Stimulated activated CD4-positive, alpha-beta T cell treated with anti-CD3 and anti-CD28 coated beads, Interleukin-2, amount 100 ng/mL, for 24 hours (primary cell): ENCODE measurements at places on chromosomes 13 and 19.
A peak's percentile ranks its signal among the peaks of the same experiment; 100 is the strongest.

GRCh38 chr13:79190932-79191331, 215.1 kb downstream of the RBM26 start:
- DNase-seq, result no peak

GRCh38 chr13:25503856-25504255, 132.1 kb downstream of the ATP8A2 start:
- no peak for DNase-seq

GRCh38 chr19:38849147-38849859, 483 bp downstream of the HNRNPL start:
- peak; percentile 99 for DNase-seq

GRCh38 chr13:32200741-32201140, 114.4 kb downstream of the ZAR1L start:
- no peak for DNase-seq

GRCh38 chr13:99231721-99232120, 26.5 kb downstream of the GPR18 start:
- no peak for DNase-seq

DNA sequence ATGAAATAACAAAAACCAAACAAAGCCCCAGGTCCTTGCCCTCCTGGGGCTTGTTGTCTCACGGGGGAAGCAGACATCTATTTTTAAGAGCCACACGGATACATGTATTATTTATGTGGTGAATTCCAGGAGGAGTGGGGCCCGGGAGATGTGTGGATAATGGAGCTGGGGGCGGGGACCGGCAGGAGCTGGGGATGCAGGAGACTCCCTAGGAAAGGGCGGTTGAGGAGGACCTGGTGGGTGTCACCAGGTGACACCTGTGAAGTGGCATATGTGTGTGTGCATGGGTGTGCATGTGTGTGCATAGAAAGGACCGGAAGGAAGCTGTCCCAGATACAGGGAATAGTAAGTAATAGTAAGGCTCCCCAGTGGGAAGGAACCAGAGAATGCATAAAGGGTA, 148.9 kb downstream of the URI1 start:
- DNase-seq, result no peak

DNA sequence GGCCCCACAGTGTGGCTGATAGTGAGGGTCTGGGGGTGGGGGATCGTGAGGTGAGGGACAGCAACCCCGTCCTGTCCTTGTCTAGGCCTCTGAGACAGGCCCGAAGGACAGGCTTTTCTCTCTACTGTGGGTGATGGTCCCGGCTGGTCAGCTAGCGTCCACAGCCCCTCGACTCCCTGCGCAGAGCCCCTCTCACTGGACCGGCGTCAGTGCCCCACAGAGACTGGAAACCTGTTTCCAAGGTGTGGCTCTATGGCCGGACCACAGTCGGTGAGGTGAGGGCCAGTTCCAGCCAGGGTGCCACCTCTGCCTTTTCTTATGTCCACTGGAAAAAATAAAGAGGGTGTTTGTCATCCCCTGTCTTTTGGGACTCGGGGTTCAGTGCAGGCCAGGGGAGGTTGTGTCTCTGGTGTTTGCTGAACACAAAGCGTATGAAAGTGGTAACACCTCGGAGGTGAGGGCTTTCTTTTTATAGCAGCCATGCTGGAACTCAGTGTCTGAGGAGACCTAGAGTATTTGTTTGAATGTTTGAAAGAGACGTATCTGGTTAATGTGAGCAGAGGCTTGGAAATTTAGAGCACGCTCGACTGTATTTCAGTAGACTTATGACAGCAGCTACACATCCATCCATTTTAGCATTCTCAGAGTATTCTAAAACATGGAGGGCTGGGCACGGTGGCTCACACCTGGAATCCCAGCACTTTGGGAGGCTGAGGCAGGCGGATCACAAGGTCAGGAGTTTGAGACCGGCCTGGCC, 22.8 kb downstream of the ATP11A start:
- DNase-seq, result no peak

DNA sequence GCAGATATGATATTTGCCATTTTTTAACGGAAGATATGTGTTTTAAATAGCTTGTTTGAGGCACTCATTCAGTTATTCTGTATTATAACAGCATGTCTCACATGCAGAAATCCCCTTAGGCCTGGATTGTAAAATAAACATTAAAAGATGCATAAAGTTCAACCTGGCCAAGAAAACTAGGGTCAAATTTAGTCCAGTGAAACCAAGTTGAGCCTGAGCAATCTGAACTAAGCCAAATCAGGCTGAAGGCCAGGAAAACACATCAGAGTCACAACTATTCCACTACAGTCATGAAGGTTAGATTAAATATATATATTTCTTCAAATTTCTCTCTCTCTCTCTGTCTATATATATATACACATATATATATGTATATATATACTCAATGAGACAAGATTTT, 504.8 kb downstream of the SLITRK1 start:
- DNase-seq, result no peak

DNA sequence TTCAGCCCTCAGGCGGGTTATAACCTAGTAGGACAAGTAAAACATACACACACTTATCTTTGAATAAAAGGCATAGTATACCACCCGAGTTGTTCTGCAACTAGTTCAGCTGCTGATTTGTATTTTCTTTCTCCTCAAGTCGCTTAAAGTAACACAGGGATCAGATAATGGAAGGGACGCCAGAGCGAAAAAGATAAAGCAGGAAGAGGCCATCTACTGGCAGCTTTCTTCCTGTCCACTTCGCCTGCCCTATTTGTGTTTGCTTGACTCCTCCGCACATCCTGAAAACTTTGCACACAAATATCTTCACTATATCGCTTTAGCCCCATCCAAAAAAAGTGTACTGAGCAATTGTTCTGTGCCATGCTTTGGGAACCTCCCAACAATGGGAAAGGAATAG, 238.0 kb upstream of the SOX21 start:
- DNase-seq, result no peak

GRCh38 chr13:52003541-52003940, 7.7 kb downstream of the ATP7B start:
- no peak for DNase-seq

GRCh38 chr19:7980635-7981121, 24.8 kb downstream of the ELAVL1 start:
- no peak for DNase-seq

- peak; percentile 71 for DNase-seq
Measured at GRCh38 chr19:55640577-55641425, at the start of gene ZNF580. Gene ZNF580, plus strand, starts transcription at chr19:55641002. Its CDS starts 1,507 bp downstream, at chr19:55642509.

- DNase-seq, result no peak
Measured at GRCh38 chr19:47839913-47840312, 18.2 kb downstream of the CRX start.

DNA sequence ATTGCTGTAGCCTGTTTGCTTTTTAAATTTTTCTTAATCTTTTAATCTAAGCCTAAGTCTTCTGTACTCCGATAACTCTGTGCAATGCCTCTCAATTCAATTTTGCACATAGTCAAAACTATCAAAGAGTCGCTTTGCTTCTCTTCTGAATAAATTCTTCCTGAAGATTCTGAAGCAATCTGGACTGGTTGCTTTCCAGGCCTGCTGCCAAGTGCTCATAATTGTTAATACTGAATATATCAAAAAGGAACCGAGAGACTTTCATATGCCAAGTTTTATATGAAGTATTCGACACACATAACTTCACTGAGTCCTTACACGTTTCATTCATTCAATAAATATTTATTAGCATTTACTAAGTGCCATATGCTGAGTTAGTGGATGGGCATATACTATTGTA, 91.3 kb downstream of the EDNRB start:
- DNase-seq, result no peak

DNA sequence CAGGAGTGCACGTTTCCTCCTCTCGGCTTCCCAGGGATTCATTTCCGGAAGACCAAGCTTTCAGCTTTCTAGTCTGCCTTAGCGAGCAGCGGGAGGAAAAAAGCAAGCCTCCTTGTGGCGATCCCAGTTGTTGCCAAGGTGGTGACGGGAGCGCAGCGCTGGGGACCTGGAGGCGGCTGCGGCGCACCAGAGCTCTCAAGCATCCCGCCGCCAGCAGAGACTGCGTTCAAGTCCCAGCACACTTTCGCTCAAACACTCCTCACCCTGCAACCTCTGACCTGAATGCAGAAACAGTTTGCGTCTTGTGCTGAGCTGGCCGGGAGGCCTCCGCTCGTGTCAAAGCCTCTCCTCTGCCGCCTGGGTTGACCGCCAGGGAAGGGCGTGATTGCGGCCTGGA, 4.9 kb downstream of the GSX1 start:
- DNase-seq, result no peak

DNA sequence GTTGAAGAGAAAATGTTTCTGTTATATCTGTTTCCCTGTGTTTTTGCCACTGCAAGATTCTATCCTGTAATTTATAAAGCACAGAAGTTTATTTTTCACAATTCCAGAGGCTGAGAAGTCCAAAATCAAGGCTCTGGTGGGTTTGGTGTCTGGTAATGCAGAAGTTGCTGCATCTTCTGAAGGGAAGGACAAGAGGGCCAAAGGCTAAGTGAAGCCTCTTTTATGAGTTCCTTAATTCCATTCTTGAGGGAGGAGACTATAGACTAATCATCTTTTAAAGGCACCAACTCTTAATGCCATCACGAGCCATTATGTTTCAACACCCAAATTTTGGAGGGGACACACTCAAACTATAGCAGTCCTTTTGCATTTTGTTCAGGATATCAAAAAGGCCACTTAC, 34.1 kb upstream of the WDFY2 start:
- no peak for DNase-seq

- DNase-seq, result no peak
Measured at GRCh38 chr13:46126056-46126455, 21.2 kb upstream of the CPB2 start.

- no peak for DNase-seq
Measured at GRCh38 chr19:28869459-28869858, 343.5 kb downstream of the UQCRFS1 start.

DNA sequence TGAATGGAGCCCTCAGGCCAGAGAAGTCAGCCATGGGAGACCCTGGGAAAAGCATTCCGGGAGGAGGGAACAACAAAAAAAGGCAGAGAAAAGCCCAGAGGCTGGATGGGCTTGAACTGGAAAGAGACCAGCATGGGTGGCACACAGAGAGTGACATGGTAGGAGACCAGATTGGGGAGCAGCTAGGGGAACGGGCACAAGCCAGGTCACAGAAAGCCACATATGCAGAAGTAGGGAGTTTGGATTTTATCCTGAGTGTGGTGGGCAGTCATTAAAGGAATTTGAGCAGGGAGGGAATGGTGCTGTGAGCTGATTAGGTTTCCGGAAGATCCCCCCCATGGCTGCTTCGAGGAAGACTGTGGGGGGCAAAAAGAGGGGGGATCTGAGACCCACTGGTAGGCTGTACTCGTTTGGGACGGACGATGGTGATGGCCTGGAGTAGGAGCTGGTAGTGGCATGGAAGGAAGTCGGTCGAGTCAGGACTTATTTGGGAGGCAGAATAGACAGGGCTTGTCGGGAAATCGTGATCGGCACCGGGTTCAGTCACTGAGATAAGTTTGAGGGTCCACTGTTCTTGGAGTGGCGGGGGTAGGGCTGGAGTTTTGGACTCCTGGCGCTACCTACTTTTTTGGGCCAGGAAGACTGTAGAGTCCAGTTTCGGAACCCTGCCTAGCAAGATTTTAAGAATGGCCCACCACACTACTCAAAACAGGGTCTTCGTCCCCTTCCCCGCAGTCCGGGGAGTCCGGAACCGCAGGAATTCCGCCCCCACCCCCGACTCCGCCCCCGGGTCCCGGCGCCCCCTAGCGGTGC, 949 bp downstream of the SERTAD1 start:
- DNase-seq, result peak; percentile 35

- no peak for DNase-seq
Measured at GRCh38 chr13:46487748-46488147, 65.2 kb upstream of the LRCH1 start.

DNA sequence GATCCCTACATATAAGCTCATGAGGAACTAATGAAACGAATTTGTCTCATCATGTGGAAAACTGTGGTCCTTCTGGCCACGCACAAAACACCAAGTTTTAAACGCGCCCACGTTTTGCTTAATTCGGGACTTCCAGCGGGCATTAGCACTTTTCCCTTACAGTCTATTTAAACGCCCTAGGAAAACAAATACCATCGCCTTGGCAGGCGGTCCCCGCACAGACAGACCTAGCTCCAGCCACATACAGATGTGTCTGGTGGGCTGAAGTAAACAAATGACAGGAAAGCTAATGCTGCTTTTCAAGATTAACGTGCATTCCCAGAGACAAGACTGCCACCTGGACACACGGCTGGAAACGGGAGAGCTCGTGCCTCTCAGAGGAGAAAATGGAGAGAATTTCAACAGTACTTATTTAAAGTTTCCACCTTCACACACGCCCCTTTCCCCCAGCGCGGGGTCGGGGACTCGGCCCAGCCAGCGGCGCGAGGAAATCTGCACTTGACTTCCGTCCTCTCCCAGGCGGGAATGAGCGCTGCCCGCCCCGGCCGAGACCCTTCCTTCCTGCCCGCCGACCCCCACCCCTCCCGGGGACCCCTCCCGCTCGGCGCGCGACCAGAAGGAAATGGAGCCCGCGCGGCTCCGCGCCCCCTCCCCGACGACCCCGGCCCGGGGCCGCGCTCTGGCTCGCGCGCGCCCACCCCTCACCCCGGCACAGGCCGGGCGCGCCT, 931 bp downstream of the USP12 start:
- peak; percentile 49 for DNase-seq

DNA sequence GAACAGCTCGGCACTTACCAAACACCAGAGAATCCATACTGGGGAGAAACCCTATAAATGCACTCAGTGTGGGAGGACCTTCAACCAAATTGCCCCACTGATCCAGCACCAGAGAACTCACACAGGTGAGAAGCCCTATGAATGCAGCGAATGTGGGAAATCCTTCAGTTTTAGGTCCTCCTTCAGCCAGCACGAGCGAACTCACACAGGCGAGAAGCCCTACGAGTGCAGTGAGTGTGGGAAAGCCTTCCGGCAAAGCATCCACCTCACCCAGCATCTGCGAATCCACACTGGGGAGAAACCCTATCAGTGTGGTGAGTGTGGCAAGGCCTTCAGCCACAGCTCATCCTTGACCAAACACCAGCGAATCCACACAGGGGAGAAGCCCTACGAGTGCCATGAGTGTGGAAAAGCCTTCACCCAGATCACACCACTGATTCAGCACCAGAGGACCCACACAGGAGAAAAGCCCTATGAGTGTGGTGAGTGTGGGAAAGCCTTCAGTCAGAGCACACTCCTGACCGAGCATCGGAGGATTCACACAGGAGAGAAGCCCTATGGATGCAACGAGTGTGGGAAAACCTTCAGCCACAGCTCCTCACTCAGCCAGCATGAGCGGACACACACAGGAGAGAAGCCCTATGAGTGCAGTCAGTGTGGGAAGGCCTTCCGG, 8.3 kb downstream of the ZNF135 start:
- no peak for DNase-seq

GRCh38 chr13:47303626-47304025, 406.8 kb upstream of the HTR2A start:
- DNase-seq, result no peak

DNA sequence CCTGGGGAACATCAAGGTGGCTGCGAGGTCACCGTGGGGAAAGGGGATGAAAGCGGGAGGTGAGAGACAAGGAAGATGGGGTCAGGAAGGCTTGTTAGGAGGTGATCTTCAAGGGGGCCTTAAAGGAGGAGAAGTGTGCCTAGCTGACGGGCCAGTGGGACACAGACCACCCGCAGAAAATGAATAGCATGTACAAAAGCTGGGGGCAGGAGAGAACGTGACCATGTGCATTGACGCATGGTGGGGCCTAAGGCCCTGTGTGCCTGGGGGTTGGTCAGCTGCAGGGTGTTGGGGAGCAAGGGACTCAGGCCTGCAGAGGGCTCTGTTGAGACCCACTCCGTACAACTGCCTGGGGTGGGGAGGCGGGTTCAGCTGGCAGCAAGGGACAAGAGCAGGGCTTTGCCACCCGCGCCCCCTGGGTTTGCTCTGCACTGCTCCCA, 5.9 kb downstream of the RAB8A start:
- no peak for DNase-seq

GRCh38 chr13:94479616-94480015, at the start of gene DCT:
Gene DCT, minus strand, starts transcription at chr13:94479682. Its CDS starts 427 bp downstream, at chr13:94479255.
- DNase-seq, result no peak

GRCh38 chr19:40612831-40613689, 11.9 kb downstream of the LTBP4 start:
- peak; percentile 89 for DNase-seq
